ENCODE measurements at places on chromosomes 7 and 10.

DNA sequence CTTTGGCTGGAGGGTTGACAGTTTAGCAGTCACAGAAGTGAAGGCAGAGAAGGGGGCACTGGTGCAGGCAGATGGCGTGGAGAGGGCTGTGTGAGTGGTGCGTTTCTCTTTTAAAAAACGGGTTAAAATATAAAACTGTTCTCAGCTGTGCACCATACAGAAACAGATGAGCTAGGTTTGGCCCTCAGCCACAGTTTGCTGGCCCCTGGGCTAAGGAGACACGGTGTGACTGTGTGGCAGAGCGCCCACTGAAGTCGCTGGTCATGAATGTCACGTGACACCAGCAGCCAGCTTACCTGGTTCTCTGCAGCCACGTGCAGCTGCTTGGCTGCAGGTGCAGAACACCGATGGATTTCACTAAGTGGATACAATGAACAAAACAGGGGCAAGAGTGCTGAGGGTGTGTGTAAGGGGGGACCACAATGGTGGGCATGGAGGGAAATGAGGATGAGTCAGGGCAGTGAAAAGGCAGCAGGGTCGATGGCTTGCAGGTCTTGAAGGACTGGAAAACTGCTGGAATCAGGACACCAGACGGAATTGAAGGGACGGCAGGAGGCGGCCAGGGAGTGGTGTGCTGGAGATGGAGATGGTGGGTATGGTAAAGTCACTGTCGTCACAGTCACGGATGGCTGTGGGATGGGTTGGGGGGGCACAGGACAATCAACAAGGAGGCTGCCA is 7.4 kb downstream of the ZNF746 start:
- DNase-seq = no peak

GRCh38 chr10:123136221-123136805 is 543 bp downstream of the HMX3 start:
- DNase-seq = no peak

DNA sequence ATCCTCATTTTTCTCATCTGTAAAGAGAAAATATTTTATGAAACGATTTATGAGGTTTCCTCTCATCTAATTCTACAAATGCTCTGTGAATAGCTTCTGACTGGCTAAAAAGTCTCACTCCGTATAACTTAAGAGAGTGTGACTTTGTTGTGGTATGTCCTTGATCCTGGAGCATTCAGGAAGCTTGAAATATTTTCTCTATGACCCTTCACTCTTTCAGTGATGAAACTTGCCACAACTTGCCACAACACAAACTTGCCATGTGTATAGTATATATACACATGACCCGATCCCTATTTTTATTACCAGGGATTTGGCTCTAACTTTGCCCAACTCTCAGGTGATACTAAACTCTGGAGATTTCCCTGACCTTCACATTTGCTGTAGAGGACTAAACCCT is 74.1 kb downstream of the TES start:
- DNase-seq = peak; percentile 31

DNA sequence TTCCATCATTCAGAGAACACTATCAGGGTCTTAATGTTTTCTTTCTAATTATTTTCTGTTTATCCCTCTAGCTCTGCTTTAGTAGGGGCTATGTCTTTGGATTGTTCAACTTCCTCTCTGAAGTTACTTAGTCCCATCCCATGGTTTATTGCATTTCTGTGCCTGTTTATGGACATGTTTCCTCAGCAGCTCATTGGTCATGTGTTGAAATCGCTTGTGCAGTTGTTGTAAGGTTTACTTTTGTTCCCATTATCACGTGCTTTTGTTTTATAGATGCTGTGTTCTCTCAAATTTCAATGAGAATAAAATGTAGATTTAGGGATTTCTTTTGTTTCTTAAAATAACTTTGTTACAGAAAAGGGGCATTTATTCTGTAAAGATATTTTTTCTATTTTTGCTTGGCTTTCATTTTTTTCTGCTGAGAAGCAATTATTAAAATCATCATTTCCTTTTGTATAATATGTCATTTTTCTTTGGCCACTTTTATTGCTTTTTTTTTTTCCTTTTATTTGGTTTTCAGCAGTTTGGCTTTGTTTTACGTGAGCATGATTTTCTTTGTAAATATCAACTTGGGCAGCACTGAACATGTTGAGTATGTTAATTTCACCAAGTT is 110.9 kb downstream of the CCDC7 start:
- DNase-seq = no peak

DNA sequence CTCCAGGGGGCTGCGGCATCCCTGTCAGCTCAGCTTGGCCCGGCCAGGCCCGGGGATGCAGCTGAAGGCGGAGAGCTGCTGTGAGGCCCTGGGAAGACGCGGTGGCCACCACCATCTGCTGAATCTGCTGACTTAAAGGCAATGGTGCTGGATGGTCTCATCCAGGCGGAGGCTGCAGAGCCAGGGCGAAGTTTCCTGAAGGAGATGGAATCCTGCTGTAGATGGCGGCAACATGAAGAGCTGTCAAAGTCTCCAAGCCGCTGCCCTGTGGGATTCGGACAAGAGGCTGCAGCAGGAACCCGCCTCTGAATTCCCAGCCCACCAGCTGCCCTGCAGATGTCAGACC is 200.1 kb downstream of the PTPRN2 start:
- DNase-seq = no peak

- DNase-seq = no peak
These were observed 13.6 kb downstream of the SNX10 start for GRCh38 chr7:26305090-26305868.

DNA sequence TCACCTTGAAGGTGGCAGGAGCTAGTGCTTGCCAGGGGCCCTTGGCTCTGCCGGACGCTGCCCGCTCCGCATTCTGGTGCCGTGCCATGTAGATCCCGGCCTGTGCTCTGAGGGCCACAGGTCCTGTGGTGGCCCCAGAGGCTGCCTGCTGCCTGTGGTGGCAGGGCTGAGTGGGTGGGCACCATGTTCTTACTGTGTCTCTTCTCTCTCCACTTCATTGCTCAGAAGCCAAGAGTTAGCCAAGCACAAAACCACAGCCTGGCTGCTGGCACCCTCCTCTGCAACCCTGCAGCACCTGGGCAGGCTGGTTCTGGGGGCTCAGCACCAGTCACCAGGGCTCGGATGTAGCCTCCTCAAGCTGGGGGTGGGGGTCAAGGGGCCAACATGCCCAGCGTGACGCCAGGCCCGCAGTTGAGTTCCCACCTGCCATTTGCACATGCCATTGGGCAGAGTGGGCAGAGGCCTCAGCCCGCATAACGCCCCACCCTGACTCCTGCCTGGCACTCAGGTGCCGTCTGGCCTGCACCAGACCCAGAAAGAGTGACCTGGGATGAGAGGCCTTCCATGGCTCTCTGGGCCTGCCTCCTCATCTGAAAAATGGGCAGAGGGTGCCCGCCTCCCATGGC is 16.3 kb downstream of the ZMIZ1 start:
- no peak for DNase-seq

DNA sequence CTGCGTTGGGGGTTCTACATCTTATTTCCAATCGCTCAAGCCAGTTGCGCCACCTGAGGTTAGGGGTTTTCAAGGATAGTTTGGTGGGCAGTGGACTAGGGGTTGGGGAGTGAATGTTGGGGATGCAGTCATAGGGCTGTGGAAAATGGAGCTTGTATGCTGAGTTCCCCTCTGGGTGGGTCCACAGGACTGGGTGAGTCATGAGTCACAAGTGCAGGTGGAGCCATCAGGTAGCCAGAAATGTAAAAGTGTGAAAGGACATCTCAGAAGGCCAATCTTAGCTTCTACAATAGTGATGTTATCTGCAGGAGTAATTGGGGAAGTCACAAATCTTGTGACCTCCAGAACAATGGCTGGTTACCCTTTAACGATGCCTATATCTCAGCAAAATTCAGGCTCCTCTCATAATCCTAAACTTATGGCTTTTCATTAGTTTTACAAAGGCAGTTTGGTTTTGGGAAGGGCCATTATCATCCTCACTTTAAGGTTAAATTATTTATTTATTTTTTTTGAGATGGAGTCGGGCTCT is 18.0 kb upstream of the MKRN1 start:
- DNase-seq = no peak

- DNase-seq = peak; percentile 38
These were observed 106.5 kb upstream of the SEMA3C start for GRCh38 chr7:81025360-81025759.

GRCh38 chr10:66187053-66187733 is 738.6 kb upstream of the LRRTM3 start:
- DNase-seq = no peak

GRCh38 chr7:123665896-123666295 is 10.2 kb downstream of the LMOD2 start:
- DNase-seq = no peak

GRCh38 chr10:712089-712488 is 22.6 kb upstream of the DIP2C start:
- DNase-seq = no peak

DNA sequence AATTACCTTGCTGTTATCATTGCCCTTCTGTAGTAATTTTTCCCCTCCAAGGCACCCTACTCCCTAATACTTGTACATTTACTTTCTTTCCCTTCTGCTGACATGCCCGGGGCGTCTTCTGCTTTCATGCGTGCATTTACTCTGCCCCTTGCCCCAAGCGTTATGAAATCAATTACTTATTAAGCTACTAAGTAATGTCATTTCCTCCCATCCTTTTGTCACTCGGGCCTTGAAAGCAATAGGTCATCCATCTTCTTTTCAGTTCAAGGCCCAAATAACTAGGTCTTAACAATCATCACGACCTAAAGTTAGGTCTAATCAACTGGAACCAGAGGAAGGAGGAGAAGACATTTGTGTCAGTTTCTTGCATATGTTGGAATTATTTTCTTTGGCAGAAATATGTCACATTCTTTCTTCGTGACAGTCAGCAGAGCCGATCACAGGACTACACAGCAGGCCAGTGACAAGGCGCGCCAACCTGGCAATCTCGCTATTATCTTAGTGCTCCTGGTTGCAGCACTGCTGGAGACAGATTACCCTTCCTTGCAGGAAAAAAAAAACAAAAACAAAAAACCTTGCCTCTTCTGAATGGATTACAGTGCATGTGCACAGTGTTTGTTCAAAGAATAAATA is 179.2 kb downstream of the RELN start:
- DNase-seq = no peak

GRCh38 chr10:95451568-95452524 is 109.3 kb downstream of the SORBS1 start:
- peak; percentile 10 for DNase-seq

DNA sequence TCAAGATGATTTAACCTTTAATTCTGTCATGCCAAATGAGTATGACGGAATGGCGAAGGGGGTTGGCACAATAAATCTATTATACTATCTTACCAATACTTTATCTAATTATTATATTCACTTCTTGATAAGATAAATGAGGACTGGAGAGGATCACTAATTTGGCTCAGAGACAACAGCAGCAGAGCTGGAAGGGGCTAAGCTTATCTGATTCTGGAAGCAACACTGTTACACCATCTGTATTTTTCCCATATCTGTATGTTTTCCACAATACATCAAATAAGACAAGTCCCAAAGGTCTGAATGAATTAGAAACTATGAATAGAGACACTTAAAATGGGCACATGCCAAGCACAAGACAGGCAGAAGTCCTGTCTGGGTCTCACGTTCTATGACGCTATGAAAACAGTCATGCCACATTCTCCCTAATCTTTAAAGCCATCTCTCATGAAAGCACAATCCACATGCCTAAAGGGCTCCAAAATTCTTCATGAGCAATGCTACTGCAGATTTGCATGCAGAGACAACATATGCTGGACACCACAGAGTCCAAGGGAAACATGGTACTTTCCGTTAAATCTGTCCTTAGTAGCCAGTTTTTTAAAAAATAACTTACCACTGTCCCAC is 88.3 kb downstream of the SLC25A13 start:
- DNase-seq = no peak

- DNase-seq = peak; percentile 77
These were observed 37.6 kb downstream of the AKR1C4 start for GRCh38 chr10:5234106-5234860.

GRCh38 chr7:104894726-104895521 is 119.1 kb upstream of the KMT2E start:
- no peak for DNase-seq

DNA sequence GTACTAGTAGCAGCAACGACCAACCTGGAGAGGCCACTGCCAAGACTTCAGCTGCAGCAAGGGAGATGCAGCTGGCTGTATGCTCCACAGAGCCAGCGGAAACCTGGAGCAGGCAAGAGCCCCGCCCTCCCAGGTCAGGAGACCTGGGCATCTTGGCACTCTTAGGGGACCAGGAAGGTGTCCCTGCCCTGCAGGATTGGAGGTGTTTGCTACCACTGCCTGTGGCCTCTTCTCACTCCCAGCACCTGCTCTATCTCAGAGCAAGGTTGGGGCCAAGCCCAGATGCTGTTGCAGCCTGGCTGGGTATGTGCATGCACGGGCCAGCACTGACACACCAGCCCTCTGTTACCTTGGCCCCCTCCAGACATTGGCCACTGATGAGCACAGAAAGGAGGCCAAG is 1512.8 kb downstream of the REEP3 start:
- DNase-seq = no peak

DNA sequence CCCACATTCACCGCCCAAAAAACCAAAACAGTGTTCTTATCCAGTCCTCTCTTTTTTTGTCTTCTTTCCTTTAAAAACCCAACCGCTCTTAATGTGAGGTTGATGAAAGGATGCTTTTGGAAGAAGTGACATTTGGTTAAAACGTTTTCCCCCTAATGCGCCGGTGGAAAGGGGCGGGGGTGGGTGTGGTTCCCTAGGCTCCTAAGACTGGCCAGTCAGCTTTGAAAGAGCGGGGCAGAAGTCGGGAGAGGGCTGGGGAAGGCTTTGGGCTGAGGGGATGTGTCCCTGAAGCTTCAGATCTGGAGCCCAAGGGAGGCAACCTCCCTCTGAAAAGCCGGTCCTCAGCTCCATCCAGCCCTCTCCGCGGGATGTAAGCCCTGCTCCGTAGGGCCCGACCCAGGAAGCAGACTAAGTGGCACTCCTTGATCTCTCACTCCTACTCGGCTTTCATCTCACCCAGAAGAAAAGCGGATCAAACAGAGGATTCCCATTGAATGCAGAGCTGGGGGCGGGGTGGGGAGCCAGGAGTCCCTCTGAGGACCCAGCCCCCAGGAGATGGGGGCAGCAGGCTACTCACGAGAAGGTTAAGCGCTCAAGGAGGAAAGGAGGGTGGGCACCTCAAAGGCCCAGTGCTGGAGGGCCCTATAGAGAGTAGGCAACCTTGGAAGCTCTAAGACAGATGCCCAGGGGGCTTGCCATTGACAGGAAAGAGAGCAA is 2.4 kb upstream of the EVX1 start:
- DNase-seq = no peak

- DNase-seq = no peak
These were observed 202.8 kb downstream of the MAD1L1 start for GRCh38 chr7:2029936-2030335.

GRCh38 chr7:17546189-17546588 is 247.7 kb downstream of the AHR start:
- DNase-seq = no peak

- no peak for DNase-seq
These were observed 151.8 kb downstream of the BMPER start for GRCh38 chr7:34057136-34057535.

DNA sequence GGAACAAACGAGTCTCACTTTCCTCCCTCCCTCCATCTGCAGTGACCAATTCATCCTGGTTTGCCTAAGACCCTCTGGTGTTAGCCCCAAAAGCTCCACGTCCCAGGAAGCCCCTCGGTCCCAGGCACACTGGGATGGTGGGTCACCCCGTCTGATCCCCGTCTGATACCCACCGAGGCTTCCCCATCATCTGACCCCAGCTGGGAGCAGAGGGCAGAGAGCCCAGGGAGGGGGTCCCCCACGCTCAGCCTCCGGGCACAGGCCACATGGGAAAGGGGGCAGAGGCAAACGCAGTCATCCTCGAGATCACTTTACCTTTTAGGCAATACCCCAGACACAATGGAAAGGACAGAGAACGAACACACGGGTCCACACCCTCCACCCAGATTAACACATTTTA is 291.6 kb upstream of the PPP2R2D start:
- no peak for DNase-seq
